ENCODE measurements at places on chromosomes 11 and 22.
A peak's percentile ranks its signal among the peaks of the same experiment; 100 is the strongest.

DNA sequence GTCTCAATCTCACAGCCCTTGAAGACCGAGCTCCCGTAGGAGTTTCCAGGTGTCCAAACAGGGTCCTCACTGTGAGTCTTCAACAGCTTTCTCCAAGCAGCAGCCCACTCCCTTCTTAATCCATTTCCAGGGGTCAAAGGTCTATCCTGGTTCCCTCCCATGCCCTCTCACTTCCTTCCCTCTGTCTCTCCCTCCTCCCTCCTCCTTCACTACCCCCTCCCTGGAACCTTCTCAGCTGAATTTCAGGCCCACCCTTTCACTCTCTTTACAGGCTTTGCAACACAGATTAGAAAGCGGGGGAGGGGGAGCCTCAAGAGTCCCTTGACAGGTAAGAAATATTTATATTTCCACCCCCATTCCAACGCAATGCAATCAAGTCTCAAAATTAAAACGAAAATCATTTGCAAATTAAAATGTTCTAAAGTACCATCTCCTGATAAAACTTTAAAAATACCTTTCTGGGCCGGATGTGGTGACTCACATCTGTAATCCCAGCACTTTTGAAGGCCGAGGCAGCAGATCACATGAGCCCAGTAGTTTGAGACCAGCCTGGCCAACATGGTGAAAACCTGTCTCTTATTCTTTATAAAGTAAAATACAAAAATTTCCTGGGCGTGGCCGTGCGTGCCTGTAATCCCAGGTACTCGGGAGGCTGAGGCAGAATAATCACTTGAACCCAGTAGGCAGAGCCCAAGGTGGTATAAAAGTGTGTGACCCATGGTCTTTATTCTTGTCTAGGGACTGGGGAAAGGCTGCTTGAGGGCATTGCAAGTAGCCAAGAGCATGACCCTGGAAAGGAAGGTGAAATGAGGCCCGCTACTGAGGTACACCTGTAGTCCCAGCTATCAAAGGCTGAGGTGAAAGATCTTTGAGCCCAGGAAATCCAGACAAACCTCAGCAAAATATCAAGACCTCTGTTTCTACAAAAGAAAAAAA lies 865 bp upstream of the ZNF280A start:
- DNase-seq, result no peak

GRCh38 chr11:71130106-71130505 lies 122.3 kb downstream of the SHANK2 start:
- DNase-seq, result no peak

DNA sequence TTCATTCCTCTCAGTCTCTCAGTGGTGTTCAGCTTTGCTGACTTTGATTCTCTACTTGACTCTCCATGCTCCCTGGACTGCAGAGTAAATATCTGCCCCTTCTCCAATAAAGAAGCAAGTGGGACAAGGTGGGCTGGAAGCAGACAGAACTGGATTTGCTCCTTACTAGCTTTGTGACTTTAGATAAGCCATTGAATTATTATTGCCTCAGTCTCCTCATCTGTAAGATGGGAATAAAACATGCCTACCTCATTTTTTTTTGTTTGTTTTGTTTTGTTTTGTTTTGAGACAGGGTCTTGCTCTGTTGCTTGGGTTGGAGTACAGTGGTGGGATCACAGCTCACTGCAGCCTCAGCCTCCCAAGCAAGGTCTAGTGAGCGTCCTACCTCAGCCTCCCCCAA lies 44.6 kb downstream of the WT1 start:
- no peak for DNase-seq

DNA sequence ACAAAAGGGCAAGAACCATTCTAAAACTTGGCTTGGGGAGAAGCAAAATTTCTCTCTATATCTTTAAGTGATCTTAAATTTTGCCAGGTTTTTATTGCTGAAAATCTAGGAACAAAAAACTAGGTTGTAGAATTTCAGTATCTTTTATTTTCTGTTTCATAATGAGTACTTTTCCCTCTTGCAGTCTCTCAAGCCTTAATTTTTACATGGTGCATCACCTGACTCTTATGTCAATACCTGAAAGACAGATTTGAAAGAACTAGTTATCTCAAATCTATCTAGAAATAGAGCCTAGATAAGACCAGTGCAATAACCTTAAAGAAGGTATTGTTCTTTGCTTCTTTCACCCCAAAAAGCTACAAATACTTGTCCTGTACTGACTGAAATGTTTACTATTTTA lies 122.1 kb downstream of the TRIM44 start:
- DNase-seq, result no peak

DNA sequence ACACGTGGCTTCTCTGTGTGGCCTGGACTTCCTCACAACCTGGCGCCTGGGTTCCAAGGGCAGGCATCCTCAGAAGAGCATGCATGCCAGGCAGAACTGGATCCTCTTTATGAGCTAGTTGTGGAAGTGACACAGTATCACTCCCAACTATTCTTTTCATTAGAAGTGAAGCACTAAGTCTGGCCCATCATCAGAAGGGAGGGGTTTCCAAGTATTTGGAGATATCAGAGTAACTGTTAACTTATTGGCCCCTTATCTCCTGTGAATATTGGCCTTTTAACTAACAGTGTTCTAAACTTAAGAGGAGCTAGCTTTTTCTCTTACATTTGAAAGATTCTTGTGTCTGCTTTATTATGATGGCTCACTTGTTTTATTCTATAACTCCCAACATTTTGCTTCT lies 35.5 kb downstream of the FDX1 start:
- DNase-seq, result no peak

DNA sequence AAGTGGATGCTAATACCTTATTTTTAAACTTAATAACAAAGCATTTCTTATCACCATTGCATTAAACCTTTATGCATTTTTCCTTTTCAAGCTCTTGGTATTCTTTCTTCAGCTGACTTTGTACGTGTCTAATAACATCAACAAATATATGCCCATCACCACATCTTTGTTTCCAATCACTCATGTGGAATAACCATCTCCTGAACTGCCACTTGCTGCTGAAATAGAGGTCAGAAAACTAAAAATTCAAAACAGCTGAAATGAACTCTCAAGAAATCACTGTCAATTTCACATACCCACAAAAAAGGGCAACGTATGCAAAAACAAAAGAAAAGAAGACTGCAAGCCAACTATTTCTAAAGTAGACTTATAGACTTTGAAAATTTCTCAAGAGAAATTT lies 7.4 kb downstream of the MSANTD4 start:
- no peak for DNase-seq

DNA sequence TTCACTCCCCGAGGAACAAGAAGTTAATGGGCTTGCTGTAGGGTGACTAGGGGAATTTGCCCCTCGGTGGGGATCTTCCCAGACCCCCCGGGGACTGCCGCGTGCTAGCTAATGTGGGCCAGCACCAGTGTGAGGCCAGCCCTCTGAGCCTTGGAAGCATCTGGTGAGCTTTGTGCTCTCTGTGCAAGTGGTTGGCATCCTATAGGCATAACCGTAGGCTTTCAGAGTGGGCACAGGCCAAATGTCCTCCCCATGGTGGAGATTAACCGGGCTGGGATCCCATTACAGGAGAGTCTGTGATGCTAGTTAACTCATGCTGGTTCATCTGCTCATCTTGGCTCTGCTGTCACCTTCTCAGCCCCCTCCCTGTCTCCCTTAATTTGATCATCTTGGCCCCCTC lies 125.7 kb downstream of the TRIM29 start:
- DNase-seq, result no peak

DNA sequence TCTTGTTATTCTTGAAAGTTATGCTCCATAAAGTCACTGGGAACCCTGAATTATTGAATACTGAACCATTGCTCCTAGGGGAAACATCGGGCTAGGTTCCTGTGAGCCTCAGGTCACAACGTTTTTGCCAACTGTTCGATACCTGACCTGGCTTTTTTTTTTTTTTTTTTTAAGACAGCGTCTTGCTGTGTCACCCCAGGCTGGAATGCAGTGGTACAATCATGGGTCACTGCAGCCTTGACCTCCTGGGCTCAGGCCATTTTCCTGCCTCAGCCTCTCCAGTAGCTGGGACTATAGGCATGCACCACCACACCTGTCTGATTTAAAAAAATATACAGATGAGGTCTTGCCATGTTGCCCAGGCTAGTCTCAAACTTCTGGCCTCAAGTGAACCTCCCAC lies 22.5 kb downstream of the LRP5 start:
- no peak for DNase-seq

GRCh38 chr22:21758091-21758864 lies 22.7 kb upstream of the YPEL1 start:
- DNase-seq, result no peak

DNA sequence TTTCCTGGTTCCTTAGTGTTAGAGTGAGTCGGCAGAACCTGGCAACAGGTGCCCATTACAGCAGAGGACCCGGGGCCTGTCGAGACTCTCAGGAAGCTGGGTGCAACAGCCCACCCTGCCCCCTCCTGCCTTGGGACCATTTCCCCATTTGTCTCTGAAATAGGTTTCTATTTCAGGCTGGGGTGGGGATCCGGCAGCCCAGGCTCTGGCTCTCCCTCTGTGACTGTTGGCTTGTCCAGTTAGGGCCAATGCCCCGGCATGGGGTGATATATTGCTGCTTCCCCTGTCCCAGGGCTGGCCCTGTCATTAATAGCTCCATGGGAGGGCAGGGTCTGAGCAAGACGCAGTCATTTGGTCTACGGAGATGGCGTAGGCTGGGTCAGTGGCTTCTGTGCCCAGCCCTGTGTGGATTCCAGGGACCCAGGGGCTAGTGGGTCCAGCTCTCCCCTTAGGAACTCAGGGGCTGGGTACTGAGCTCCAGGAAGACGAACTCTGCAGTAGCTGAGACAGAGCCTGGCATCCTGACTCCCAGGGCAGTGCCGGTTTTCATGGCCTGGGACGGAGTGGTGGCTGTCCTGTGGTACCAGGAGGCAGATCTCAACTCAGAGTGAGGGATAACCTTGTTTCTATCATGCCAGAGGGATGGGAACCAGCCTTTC lies 2.7 kb downstream of the P2RY6 start:
- no peak for DNase-seq

- DNase-seq, result no peak
Measured at GRCh38 chr22:35612903-35613302, 4.2 kb downstream of the MB start.

DNA sequence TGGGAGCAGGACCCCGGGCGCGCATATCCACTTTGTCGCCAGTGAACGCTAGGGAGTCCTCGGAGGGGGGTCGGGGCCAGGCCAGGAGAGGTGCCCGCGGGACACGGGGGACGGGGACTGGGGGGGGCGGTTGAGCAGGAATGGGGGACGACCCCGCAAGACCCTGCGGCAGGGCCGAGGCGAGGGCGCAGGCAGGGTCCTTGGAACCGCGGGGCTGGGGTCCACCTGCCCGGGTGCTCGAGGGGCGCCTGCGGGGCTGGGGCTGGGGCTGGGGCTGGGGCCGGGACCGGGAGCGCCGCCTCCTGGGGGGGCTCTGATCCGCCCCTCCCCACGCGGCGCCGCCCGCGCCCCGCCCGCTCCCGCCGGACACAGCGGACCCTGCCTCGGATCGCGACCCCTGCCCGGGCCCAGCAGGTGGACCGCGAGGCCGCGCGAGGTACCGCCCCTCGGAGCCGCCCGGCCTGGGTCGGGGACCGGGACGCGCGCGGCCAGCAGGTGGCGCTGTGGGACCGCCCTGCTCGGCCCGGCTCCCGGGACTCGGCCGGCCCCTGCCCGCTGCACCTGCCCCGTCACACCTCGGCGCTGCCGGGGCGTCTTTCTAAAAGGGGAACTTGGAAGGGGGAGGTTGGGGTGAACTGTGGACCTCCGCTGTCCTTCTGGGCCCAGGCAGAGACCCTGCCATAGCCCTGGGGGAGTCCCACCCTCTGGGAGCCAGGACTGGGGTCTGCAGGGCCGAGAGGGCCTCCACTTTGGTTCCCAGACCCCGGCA lies 11.0 kb downstream of the CRELD2 start:
- peak; percentile 47 for DNase-seq

- no peak for DNase-seq
Measured at GRCh38 chr22:48537343-48537680, 1290.4 kb downstream of the BRD1 start.

- DNase-seq, result no peak
Measured at GRCh38 chr11:72265951-72266350, 22.0 kb upstream of the PHOX2A start.

DNA sequence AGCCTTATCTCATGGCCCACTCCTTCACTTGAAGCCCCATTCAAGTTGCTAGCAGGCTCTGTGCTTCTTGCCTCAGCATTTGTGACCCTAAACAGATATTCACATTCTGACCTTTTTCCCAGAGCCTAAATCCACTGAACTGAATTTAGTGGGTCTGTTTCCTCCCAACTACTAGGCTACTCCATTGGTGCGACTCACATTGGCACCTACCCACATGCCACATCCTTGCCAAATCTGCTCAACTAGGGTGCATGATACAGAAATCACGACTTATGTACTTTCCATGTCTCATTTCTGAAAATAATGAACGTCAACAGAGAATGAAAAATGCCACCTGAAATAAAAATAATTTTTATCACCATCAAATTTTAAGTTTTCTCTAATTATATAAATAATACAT lies 8.4 kb upstream of the MMP12 start:
- no peak for DNase-seq

DNA sequence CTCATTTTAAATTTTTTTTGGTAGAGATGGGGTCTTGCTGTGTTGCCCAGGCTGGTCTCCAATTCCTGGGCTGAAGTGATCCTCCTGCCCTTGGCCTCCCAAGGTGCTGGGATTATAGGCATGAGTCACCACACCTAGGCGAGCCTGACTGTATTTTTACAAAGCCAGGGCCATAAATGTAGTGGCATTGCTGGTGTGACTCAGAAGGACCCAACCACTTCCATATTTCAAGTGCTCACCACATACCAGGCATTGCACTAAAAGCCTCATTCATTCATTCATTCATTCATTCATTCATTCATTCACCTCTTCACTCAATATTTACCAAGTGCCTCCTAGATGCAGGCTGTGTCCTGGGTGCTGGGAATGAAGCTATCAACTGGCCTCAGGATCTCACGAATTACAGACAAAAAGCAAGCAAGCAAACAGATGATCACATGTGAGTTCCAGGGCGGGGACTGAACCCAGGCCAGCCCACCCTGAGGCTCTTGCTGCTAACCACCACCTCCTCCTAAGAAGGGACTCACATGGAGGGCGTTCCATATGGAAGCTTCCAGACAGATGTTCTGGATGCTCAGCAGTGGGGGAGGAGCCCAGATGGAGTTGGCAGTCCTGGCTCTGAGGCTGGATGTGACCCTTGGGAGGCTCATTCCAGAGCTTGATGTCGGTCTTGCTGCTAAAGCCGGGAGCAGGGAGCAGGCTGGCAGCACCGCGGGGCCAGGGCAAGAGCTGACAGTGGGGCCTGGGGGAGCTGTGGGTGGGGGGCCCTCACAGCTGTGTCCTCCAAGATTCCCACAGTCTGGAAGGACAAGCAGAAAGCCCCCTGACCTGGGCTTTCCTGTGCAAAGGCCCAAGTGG lies 158.8 kb downstream of the CTTN start:
- no peak for DNase-seq

DNA sequence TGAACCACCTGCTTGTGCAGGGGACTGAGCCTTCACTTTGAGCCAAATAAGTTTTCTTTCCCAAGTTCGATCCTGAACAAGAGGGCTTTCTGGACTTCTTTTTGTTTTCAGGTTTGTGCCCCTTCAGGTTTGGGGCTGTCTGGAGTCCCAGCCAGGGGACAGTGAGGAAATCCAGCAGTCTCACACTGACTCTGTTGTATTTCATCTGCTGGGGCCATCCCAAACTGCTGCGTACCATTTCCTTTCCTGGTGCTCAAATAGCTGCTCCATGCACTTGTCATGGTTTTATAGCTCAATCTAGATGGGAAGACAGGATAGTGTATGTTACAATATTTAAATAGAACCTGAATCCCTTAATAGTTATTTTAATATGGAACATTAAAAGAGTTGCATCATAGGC lies 66.3 kb upstream of the IGLL5 start:
- no peak for DNase-seq

Measured in activated CD4-positive, CD25-positive, alpha-beta regulatory T cell treated with anti-CD3 and anti-CD28 coated beads, Interleukin-2, amount 50 U/mL, for 16 hours (primary cell).